ENCODE measurements at places on chromosomes 13 and 19.

GRCh38 chr13:83414393-83414792, 467.9 kb downstream of the SLITRK1 start:
- no peak for DNase-seq

GRCh38 chr19:38662537-38663155, 15.2 kb downstream of the ACTN4 start:
- DNase-seq: no peak

DNA sequence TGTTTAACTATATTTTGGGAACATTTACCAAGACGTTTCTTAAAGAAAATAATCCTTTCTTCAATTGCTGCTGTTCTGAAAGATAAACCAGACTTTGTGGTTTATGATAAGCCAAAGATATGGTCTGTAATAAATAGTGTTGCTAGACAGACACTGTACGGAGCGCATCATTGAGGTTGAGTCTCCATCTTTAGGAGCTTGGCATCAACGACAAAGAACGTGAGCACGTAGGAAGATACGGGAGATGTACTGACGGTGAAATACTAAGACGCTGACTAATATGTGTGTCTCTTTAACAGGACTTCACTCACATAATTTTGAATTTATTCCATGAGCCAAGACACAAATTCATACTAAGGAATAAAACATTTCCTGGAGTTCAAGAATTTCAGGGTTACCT, 16.2 kb downstream of the TEX29 start:
- DNase-seq: no peak

DNA sequence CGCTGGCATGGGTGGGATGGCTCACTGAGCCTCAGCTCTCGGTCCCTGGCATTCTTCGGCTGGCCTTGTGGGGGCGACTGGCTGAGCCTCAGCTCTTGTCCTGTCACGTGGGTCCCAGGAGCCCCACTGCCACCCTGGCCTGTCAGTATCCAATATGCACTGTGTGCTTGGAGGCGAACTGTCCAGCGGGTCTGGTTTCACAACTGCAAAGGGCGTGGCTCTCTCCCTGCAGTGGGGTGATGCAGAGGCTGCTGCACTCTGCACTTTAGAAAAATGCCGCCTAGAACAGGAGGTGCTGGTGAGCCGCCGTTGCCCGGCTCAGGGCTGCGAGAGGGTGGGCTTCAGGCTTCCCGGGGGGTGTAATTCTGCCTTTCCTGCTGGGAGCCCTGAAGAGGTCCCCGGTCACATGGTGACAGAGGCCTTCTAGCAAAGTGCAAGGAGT, 17.0 kb upstream of the TMEM255B start:
- no peak for DNase-seq

DNA sequence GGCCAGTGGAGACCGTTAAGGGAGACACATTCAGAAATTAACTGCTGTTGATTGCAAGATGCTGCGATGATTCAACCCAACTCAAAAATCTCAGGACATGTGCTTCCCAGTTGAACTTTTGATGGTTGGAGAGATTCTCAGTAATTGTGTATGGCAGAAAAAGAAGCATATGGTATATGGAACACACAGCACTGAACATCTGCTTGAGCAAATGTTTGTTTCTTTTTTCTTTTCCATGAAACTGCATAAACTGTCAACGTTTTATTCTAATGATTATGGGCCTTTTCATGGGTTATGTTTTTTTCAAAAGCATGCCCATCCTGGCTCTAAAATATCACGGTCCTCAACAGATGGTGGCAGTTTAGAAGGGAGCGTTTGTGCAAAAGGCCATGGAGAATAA, 40.1 kb upstream of the USP29 start:
- DNase-seq: no peak

GRCh38 chr13:34681405-34681955, 260.6 kb upstream of the NBEA start:
- DNase-seq: no peak

GRCh38 chr13:50396001-50396400, 380.8 kb downstream of the KCNRG start:
- DNase-seq: no peak

DNA sequence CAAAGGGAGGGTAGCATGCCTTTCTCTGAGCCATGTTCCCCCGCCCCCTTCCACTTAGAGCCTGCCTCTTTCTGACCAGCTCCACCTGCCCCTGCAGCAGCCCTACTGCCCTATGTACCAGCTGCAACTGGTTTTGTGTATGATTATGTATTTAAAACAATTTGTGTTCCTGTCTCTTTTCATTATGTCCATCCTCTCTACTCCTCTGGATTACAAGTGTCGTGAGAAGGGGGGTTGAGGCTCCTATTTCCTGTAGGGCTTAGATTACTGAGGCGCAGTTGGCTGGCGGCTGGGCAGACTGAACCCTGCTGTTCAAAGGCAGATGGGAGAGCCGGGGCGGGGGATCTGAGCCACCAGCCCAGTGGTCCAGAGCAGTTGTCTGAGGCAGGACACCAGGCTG, 213.3 kb downstream of the KCNRG start:
- DNase-seq: no peak

- no peak for DNase-seq
Measured at GRCh38 chr13:74755065-74755464, 620.9 kb upstream of the KLF12 start.
